ENCODE measurements at places on chromosomes 7 and 10.

DNA sequence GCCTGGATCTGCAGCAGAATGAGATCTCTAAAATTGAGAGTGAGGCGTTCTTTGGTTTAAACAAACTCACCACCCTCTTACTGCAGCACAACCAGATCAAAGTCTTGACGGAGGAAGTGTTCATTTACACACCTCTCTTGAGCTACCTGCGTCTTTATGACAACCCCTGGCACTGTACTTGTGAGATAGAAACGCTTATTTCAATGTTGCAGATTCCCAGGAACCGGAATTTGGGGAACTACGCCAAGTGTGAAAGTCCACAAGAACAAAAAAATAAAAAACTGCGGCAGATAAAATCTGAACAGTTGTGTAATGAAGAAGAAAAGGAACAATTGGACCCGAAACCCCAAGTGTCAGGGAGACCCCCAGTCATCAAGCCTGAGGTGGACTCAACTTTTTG, 21.4 kb downstream of the LRRC17 start:
- no peaks in the 10 kb centered on the region for H3K27me3 ChIP-seq
- H3K4me1 ChIP-seq: no peaks in the 10 kb centered on the region
- H3K4me3 ChIP-seq: no peak overlapping the region
- H3K36me3 ChIP-seq: no peaks in the 10 kb centered on the region
- no peak for DNase-seq

GRCh38 chr7:132878204-132878919, 203.5 kb downstream of the CHCHD3 start:
- H3K4me3 ChIP-seq: no peak overlapping the region
- no peaks in the 10 kb centered on the region for H3K36me3 ChIP-seq
- no peak overlapping the region for H3K27ac ChIP-seq

DNA sequence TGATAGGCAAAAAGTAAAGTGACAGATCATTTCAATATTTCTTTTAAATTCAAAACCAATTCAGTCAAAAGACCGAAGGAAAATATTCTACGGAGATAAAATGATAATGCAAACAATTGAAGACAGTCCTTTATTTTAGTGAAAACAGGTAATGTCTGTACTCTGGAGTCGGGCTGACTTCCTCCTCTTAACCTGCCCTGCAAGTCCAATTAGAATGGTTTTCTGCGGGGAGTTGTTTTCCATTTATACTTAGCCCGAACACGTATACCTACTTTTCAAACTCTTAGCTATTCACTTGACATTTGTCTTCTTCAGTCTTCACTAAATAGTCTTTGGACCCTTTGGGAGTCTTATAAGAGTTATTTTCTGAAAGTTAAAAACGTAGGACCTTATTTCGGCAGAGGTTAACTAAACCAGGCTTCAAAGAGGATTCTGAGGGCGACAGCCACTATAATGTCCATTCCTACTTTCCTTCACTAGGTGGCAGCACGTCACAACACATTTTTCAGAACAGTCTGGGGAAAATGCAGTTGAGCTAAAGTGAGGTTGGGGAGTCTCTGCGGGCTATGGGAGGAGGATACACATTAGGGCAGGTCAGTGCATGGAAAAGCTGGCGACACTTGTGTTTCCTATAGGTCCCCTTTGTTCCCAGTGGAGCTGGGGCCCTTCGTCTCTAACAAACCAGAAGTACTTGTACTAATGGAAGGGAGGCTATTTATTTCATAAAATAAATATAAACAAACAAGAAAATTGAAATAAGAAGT, 472.0 kb downstream of the KCNMA1 start:
- no peaks in the 10 kb centered on the region for H3K36me3 ChIP-seq
- H3K27me3 ChIP-seq: no peaks in the 10 kb centered on the region
- peaks cover 16% of the 10 kb centered on the region for H3K4me1 ChIP-seq
- peak; percentile 12 for DNase-seq

- no peak overlapping the region for H3K4me3 ChIP-seq
- H3K36me3 ChIP-seq: peaks cover 5% of the 10 kb centered on the region
Observed at GRCh38 chr7:4713183-4713784, 31.2 kb downstream of the FOXK1 start.

DNA sequence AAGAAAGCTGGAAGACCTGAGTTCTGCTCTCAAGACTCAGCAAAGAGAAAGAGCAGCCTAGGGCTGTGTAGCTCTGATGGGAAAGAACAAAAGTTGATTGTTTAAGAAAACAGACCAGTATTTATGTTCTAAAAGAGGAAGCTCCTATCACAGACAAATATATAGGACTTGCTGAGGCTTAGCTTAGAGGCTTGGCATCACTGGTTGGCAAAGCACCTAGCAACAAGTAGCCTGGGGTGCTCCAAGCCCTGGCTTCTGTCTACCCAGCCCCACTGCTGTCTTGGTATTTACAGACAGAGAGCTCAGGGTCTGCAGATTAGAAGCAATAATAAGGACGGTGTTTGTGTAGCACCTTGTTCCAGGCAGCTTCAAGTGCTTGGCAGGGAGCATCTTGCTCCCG, 36.9 kb upstream of the CCDC3 start:
- H3K4me1 ChIP-seq: no peaks in the 10 kb centered on the region
- no peak for DNase-seq
- H3K27ac ChIP-seq: no peak overlapping the region
- H3K36me3 ChIP-seq: no peaks in the 10 kb centered on the region
- no peaks in the 10 kb centered on the region for H3K27me3 ChIP-seq

- H3K27ac ChIP-seq: peak overlapping the region; percentile 6
- DNase-seq: peak; percentile 24
- no peaks in the 10 kb centered on the region for H3K27me3 ChIP-seq
Observed at GRCh38 chr7:42227936-42228591, 8.9 kb downstream of the GLI3 start.

DNA sequence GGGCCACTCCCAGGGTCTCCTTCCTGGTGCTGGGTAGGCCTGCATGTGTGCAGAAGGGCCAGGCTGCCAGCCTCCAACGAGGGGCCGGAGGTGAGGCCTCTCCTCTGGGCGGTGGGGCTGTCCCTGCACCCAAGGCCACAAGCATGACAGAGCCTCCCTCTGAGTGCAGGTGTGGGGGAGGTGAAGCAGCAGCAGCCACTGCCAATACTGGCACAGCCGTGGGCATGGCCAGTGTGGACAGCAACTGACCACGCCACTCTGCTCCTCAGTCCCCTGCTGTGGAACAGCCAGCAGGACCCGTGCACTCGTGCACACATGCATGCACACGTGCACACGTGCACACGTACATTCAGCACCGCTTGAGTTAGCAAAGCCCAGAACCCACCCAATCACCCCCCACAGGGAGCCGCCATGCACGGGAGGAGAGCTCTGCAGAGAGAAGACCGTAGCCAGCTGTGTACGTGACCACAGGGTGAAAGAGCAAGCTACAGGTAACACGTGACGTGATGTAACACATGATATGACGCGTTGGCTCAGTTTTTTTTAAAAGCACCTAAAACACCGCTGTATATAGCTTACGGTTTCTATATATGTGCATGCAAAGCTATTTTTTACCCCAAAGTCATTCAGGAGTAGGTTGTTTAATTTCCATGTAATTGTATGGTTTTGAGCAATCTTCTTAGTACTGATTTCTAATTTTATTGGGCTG, 23.1 kb downstream of the PAPOLB start:
- H3K27me3 ChIP-seq: no peaks in the 10 kb centered on the region
- DNase-seq: peak; percentile 63
- no peaks in the 10 kb centered on the region for H3K4me1 ChIP-seq
- no peaks in the 10 kb centered on the region for H3K36me3 ChIP-seq
- H3K4me3 ChIP-seq: no peak overlapping the region

- no peak for DNase-seq
- no peaks in the 10 kb centered on the region for H3K27me3 ChIP-seq
- no peak overlapping the region for H3K27ac ChIP-seq
- no peaks in the 10 kb centered on the region for H3K4me1 ChIP-seq
- no peak overlapping the region for H3K4me3 ChIP-seq
- no peaks in the 10 kb centered on the region for H3K36me3 ChIP-seq
Observed at GRCh38 chr7:101582971-101583370, 46.1 kb downstream of the MYL10 start.

- H3K4me3 ChIP-seq: no peak overlapping the region
- peaks cover 33% of the 10 kb centered on the region for H3K36me3 ChIP-seq
- no peak for DNase-seq
- peaks cover 2% of the 10 kb centered on the region for H3K4me1 ChIP-seq
- no peaks in the 10 kb centered on the region for H3K27me3 ChIP-seq
Observed at GRCh38 chr10:12097791-12098190, 29.0 kb downstream of the DHTKD1 start.

DNA sequence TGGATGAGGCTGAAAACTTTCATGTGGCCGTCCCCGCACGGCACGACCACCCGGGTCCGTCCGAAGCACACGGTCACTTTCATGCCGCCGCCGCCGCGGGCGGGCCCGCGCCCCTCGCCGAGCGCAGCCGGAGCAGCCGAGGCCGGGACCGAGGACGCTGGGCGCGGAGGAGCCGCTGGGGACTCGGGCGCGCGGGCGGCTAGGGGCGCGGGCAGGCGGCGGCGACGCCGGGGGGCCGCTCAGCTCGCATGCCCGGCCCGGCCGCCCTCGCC, 247 bp downstream of the PARD3 start:
- peaks cover 6% of the 10 kb centered on the region for H3K4me1 ChIP-seq
- DNase-seq: no peak
- H3K36me3 ChIP-seq: no peaks in the 10 kb centered on the region
- H3K4me3 ChIP-seq: peak overlapping the region; percentile 96

DNA sequence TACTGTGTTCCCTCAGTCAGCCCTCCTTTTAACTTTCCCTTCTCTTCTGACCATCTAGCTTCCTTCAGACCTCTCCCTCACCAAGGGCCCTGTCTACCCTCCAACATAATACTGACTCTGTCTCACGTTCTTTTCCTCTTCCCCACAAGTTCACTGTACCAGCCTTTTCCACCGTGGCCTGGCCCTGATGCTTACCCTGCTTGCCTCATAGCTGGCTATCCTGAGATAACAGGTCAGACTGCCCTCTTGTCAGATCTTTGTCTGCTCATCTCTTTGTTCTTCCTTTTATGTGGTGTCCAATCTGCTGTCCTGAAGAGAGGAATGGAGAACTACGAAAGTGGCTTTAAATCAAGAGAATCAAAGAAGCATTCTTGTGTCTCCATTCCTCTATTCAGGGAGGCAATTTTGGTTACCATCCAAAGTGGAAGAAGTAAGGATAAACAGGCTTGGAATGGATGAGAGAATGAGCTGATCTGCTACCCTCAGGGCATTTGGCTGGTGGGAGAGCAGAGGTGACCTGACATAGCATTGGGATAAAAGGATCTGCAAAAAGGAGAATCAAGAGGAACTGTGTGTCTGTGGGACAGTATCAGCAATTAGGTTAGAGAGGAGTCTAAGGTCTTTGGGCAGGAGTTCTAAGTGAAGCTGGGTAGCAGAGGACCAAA, 8.1 kb downstream of the BTAF1 start:
- H3K4me3 ChIP-seq: no peak overlapping the region
- peaks cover 7% of the 10 kb centered on the region for H3K36me3 ChIP-seq
- no peaks in the 10 kb centered on the region for H3K27me3 ChIP-seq
- peaks cover 4% of the 10 kb centered on the region for H3K4me1 ChIP-seq
- no peak overlapping the region for H3K27ac ChIP-seq

DNA sequence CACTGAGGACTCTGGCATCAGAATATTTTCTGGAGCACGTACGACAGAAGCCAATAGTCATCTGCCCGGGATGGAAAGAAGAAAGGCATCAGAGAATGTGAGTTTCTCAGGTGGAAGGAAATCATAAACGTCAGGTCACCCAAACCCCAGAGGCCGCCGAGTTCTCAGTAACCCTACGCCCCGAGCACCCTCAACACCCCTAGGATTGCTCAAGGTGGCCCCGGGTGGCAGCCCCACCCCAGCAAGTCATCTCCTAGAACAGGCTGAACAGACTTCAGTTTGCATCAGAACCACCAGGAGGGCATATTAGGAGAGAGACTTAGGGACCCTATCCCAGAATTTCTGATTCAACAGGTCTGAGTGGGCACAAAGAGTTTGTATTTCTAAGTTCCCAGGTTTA, 117.6 kb downstream of the TNS3 start:
- H3K27ac ChIP-seq: no peak overlapping the region
- DNase-seq: no peak
- H3K4me1 ChIP-seq: peaks cover 10% of the 10 kb centered on the region

GRCh38 chr7:122663733-122664132, 35.2 kb downstream of the RNF133 start:
- H3K36me3 ChIP-seq: no peaks in the 10 kb centered on the region
- no peaks in the 10 kb centered on the region for H3K27me3 ChIP-seq
- H3K4me3 ChIP-seq: no peak overlapping the region

- no peaks in the 10 kb centered on the region for H3K27me3 ChIP-seq
- DNase-seq: no peak
- no peaks in the 10 kb centered on the region for H3K36me3 ChIP-seq
- H3K4me3 ChIP-seq: no peak overlapping the region
Observed at GRCh38 chr7:26147030-26147429, 5.0 kb upstream of the NFE2L3 start.

DNA sequence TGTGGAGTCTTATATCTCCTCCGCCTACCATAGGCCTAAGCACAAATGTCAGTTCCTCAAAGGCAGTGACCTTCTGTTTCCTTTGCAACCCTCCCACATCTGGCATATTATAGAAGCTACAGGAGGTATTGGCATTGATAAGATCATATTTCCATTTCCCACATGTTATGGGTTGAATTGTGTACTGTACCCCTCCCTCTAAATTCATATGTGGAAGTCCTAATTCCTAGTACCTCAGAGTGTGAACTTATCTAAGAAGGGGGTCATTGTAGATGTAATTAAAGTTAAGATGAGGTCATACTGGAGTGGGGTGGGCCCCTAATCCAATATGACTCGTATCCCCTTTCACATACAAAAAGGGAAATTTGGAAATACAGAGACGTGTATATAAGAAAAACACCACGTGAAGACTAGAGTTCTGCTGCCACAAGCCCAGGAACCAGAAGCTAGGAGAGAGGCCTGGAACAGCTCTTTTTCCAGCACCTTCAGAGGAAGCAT, 6.1 kb upstream of the LAMB4 start:
- no peak overlapping the region for H3K27ac ChIP-seq
- no peak for DNase-seq
- no peak overlapping the region for H3K4me3 ChIP-seq
- H3K27me3 ChIP-seq: no peaks in the 10 kb centered on the region
- no peaks in the 10 kb centered on the region for H3K36me3 ChIP-seq

Data from trophoblast cell (in vitro differentiated cells and primary cell).